MCF 10A (cell line): ENCODE measurements at places on chromosomes 2 and 18. TPM values are rescaled to one million over a fixed set of nuclear protein-coding genes. Genes with fewer than 3 reads are reported as not detected.

- no peak for DNase-seq
Measured at GRCh38 chr2:31688282-31688681, 107.5 kb upstream of the SRD5A2 start.

DNA sequence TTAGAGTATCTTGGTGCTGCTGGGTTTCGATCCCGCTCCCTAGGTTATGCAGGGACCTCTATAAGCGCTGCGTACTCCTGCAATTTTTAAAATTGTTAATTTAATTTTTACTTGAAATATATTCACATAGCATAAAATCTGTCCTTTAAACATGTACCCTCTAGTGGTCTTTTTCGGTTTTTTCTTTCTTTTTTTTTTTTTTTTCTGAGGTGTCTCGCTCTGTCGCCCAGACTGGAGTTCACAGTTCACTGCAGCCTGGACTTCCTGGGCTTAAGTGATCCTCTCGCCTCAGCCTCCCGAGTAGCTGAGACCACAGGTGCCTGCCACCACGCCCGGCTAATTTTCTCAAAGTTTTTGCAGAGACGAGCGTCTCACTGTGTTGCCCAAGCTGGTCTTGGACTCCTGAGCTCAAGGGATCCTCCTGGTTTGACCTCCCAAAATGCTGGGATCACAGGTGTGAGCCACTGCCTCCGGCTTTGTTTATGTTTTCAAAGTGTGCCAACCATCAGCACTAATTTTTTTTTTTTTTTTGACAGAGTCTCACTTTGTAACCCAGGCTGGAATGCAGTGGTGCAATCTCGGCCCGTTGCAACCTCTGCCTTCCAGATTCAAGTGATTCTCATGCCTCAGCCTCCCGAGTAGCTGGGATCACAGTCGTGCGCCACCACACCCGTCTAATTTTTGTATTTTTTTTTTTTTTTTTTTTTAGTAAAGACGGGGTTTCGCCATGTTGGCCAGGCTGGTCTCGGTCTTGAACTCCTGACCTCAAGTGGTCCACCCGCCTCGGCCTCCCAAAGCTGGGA, 585 bp upstream of the MOB1A start:
- peak; percentile 47 for DNase-seq

GRCh38 chr2:24977631-24978030, 5.9 kb upstream of the DNAJC27 start:
- DNase-seq, result no peak

GRCh38 chr2:239249776-239250175, 151.0 kb downstream of the HDAC4 start:
- no peak for DNase-seq

PRSS56 gene
- not detected in 2 replicates for total RNA-seq
